ENCODE measurements at places on chromosomes 6 and 20.
A peak's percentile ranks its signal among the peaks of the same experiment; 100 is the strongest.

- no peak for DNase-seq
Observed at GRCh38 chr20:59291740-59292383, 8.5 kb upstream of the EDN3 start.

- DNase-seq = no peak
Observed at GRCh38 chr6:36430351-36430750, 12.3 kb downstream of the PXT1 start.

- DNase-seq = no peak
Observed at GRCh38 chr6:90197854-90198496, 98.7 kb downstream of the BACH2 start.

- peak; percentile 2 for DNase-seq
Observed at GRCh38 chr6:114747995-114748625, 405.3 kb upstream of the HS3ST5 start.

DNA sequence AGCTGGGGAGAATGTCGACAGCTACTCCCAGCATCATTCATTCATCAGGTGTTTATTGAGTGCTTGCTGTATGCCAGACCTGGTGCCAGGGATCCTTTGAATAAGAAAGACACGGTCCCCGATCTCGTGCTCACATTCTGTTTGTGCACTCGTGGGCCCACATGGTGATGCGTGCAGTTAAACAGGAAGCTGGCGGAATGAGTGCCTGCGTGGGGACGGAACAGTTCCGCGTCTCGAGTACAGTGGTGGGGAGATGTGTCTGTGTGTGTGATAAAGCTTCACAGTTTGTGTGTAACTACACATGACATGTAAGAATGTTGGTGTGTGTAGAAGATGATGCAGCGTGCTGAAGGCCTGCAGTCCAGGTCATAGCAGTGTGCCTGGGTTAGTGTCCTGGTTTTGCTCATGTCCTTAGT, 6.5 kb downstream of the RBM38 start:
- DNase-seq = peak; percentile 28

GRCh38 chr20:60935971-60936370, 316.1 kb upstream of the CDH4 start:
- no peak for DNase-seq

DNA sequence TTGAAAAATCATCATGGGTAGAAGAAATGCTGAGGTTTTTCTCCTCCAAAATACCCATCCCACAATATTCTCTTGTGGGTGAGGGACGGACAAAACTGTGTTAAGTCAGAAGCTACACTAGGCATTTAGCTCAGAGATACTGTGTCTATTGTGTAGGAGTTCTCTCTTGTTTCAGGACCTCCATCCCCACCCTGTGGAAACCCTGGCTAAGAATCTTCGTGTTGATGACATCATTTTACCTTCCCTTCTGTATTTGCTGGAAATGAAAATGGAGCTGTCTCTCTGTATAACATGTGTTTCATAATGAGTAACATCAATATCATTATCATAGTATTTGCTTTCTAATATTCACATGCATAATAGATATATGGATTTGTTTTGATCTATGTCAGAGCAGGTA, 1193.0 kb upstream of the CITED2 start:
- DNase-seq = no peak

- no peak for DNase-seq
Observed at GRCh38 chr6:1599469-1599868, 10.2 kb upstream of the FOXC1 start.

GRCh38 chr20:43938017-43938655, 23.5 kb downstream of the TOX2 start:
- no peak for DNase-seq

DNA sequence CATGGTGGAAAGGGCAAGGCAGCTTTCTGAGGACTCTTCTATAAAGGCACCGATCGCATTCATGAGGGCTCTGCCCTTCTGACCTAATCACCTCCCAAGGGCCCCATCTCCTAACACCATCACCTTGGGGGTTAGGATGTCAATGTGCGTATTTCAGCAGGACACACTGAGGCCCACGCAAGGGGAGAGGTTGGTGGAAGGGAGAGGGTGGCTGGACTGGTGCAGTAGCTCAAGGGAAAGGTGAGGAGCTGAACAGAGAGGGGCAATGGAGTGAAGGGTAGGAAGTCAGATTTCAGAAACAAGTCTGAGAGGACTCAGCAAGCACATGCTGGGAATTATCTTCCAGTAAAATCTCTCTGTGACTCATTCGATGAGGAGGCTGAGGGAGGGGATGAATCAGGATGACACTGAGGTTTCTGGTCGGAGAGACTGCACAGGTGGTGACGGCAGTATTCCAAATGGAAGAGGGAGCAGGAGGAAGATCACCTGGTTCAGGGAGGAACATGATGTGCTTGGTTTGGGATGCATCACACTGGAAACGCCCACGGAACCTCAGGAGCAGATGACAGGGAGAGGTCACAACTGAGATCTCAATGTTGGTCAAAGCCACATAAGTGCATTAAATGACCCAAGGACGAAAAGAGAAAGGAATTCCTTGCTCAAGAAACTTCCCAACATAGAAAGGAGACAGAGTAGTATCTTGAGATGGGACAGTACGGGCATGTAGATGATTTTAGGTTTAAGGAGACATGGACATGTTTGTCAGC, 67.1 kb downstream of the TFAP2A start:
- DNase-seq = no peak

- DNase-seq = no peak
Observed at GRCh38 chr6:84508334-84508733, 256.1 kb downstream of the TBX18 start.

DNA sequence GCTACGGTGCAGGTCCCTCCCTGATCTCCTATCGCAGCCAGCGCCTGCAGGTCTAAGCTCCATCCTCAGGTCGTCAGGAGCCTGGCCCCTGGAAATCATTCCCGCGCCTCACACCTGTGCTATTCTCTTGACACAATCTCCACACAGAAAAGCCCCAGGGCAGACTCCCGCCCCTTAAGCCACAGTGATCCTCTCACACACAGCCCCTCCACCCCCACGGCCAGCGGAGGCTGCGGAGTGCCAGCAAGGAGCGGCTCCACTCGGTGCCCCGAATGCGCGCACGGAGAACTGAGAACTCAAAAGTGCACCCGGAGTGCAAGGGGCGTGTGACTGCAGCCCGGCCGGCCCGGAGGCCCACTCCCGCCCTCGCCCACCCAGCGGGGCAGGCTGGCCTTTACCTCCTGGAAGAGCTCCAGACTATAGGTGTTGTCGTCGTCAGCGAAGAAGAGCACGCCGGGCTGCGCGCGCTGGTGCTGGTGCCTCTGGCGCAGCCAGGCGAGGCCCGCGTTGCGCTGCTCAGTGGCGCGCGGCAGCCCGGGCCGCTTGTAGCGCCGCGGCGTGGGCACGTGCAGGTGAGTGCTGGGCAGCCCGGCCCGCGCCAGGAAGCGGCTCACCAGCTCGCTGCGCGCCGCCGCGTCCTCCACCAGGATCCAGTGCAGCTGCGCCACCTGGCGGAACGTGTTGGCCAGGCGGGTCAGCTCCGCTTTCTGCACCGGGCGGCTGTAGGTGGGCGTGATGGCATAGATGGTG, 1.2 kb downstream of the B3GAT2 start:
- DNase-seq = peak; percentile 88

GRCh38 chr20:42587427-42587826, 602.3 kb downstream of the PTPRT start:
- DNase-seq = no peak

- DNase-seq = no peak
Observed at GRCh38 chr6:13351271-13351670, 22.9 kb upstream of the TBC1D7 start.

- no peak for DNase-seq
Observed at GRCh38 chr6:49499623-49500022, at the start of gene GLYATL3. TSS of gene GLYATL3 (plus strand) at chr6:49499923. CDS start at chr6:49511991, 12,068 bp downstream.

GRCh38 chr6:170289180-170289931, 1.5 kb downstream of the DLL1 start:
- DNase-seq = no peak

DNA sequence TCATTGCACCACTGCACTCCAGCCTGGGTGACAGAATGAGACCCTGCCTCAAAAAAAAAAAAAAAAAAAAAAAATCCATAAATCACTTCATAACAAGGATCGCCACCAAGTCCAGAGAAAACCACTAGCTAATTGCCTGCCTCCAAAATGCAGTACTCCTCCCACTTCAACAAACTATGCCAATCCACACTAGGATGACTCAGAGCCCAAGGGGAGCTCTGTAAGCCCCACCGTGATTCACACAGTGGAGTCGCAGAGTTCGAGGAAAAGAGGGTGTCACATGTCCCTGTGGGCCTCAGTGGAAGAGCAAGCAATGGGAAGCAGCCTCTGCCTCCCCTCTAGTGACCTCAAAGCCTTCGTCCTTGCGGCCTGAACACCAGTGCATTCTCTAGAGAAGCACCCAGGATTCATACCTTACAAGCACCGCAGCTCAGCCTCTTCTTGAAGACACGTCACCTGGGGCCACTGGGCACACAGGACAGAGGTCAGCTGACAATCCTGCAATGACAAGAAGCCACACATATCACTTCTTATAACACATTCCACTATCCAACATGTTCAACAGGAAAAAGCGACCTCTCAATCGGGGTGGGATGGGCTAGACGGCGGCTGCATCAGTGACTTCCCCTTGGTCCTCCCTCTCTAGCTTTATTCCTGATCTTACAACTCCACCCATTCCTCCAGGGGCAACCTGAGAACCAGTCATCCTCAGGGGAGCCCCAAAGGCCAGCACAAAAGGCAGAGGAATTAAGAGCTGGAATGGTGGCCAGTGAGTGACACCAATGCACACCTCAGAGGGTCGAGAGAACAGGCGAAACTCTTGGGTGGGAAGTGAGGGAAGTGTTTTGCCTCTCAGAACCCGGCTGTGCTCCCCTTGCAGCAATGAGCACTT, 8.9 kb downstream of the SNHG17 start:
- no peak for DNase-seq

DNA sequence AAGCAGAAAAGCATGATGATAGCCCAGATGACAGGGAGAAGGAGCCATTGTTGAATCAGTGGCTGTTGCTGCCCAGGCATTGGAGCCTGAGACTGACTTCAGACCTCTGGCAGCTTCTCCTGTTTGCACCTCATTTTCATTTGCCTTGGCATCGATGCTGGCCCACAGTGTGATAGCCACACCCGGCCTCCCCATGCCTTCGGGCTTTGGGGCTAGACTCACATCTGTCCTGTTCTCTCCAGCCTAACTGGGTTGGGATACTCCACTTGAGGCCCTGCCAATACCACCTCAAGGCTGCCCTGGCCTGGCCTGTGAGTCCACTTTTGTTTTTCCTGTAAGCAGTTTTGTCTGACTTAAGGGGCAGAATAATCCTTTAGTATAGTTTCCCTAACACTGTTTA, 140.4 kb downstream of the UST start:
- DNase-seq = no peak

DNA sequence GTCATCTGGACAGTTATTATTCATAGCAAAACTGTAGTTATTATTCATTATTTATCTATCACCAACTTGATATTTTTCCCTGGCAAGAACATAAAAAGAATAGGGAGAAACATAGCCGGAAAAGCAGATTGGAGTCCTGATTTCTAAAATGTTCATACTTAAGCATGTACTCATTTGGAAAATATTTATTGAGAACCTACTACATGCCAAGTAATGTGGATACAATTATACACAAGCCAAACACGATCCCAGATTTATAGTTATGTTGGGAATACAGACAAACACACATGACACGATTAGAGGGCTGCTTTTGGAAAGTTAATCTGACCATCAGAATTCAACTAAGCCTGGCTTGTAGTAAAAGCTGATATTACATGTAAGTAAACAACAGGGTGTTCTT, 30.7 kb downstream of the ARHGAP18 start:
- DNase-seq = no peak

DNA sequence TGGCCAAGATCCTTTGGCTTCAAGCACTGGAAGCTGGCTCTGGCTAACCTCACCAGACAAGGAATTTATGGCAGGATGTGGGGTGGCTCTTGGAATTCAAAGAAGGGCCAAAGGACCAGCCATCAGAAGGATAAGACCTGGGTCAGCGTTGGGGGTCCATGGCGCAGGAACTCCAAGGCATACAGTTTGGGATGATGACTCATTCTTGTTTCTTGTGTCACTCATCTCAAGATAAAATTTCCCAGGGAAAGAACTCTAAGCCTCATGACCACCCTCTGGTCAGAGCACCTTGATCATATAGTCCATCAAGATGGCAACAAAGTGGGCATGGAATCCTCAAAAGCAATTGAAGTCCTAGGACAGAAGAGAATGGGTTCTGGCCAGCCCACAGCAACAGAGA, 4.8 kb downstream of the ZBTB9 start:
- no peak for DNase-seq

DNA sequence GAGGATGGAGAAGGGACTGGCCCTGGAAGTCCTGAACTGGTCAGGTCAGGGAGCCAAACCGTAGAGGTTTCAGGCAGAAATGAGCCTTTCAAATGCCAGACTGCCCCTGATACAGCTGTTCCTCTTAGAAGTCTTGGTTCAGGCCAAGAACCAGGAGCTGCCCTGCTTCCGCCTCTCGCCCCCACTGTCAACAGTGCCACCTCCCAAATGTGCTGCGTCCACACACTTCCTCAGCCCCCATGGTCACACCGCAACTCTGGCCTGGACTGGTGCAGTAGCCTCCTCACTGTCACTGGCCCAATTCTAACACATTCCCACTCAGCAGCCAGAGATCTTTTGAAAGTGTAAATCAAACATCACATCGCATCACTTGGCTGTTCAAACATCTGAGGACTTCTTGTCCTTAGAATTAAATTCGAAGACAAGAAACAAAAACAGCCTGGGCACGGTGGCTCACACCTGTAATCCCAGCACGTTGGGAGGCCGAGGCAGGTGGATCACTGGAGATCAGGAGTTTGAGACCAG, 69.7 kb downstream of the STK35 start:
- DNase-seq = no peak

DNA sequence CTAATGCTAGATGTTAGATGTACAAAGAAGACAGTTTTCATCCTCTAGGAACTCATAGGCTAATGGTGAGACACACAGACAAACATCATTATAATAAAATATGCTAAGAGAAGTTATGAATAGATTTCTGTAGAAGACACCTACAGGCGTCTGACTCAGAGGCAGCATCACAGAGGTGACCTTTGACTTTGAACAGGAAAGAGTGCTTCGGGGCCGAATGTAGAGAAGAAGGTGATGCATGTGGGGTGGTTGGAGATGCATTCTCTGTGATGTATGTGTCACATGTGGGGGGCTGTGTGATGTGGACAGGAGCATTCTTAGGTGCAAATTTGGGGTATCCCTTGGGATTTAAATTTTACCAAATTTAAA, 6.8 kb downstream of the GUCA1A start:
- no peak for DNase-seq

GRCh38 chr6:103783329-103783728, 1076.4 kb downstream of the HACE1 start:
- DNase-seq = no peak

GRCh38 chr6:30857549-30857948, 26.8 kb upstream of the DDR1 start:
- no peak for DNase-seq

All from stimulated activated naive CD8-positive, alpha-beta T cell treated with anti-CD3 and anti-CD28 coated beads, Interleukin-15, amount 100 ng/mL, for 72 hours (primary cell).